ENCODE measurements at places on chromosomes 7 and 10. TPM values are rescaled to one million over a fixed set of nuclear protein-coding genes. Genes with fewer than 3 reads are reported as not detected.

Gene ATAD1
- total RNA-seq, result 232 TPM

DNA sequence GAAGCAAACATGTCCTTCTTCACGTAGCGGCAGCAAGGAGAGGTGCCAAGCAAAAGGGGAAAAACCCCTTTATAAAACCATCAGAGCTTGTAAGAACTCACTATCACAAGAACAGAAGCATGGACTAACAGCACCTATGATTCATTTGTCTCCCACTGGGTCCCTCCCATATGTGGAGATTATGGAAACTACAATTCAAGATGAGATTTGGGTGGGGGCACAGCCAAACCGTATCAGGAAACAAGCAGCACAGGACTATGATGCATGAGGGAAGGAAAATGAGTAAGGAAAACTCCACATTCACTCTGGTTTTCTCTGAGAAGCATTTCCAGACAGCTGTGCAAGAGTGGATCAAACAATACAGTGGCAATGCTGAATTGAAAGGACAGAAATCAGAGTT is 81.6 kb downstream of the RSU1 start:
- no peak for DNase-seq

DNA sequence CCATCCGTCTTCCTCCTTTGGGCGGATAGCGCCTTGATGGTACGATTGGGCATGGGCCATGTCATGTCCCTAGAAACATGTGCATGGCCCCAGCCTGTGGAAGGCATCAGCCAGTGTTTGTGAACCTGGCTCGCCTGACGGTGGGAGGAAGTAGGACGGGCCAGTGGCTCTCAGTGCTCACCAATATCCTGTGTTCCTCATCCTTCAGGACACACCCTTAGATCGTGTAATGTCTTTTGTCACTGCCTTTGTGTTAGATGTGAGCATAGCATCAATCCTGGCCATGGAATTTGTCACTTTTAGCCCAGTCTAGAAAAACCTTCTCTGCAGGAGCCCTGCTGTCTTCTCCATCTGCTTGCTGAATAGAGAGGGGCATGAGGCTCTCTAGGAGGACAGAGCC is 77.6 kb downstream of the PFKFB3 start:
- no peak for DNase-seq

DNA sequence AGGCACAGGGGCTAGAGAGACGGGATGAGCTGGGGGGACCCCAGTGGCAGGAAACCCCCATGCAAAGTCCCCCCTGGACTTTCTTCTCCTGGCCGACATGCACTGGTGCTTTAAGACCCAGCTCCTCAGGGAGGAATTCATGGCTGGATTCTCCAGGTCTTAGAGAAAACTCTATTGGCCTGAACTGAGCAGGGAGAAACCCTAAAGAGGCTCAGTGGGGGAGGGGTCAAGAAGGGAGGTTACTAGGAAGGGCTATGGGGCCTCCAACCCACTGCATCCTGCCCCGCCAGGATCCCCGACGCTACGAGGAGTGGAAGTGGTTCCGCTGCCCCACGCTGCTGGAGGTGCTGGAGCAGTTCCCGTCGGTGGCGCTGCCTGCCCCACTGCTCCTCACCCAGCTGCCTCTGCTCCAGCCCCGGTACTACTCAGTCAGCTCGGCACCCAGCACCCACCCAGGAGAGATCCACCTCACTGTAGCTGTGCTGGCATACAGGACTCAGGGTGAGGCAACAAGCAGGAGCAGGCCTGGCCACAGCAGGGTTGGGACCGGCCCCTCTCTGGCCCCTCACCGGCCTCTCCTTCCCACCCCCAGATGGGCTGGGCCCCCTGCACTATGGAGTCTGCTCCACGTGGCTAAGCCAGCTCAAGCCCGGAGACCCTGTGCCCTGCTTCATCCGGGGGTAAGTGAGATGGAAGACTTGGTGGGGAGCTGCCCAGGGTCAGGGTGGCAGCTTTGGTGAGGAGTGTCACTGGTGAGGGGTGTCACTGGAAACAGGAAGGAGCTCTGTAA is 13.8 kb downstream of the ATG9B start:
- no peak for DNase-seq

DNA sequence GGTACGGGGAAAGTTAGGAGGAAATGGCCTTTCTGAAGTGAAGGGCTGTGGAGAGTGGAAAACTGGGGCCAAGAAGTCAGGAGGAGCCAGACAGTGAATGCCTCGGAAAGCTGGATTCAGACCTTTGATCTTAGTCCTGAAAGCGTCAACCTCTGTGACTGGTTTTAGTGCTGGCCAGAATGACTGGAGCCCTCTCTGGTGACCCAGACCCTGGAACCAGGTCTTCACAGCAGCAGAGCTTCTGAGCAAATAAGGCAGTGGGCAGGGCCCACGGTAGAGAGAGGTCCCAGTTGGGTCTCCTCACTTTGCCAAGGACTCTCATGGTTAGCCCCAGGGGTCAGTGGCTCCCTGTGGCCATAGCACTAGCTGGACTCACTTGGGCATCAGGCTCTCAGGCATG is 157.7 kb upstream of the EEPD1 start:
- no peak for DNase-seq

Gene CADPS2
- total RNA-seq, result 17.2 TPM

- DNase-seq, result no peak
Observed at GRCh38 chr7:16816824-16817223, 12.0 kb upstream of the AGR2 start.

GRCh38 chr7:50397320-50397970 is 52.7 kb downstream of the FIGNL1 start:
- no peak for DNase-seq

- no peak for DNase-seq
Observed at GRCh38 chr10:97089209-97089870, 96.4 kb downstream of the SLIT1 start.

- no peak for DNase-seq
Observed at GRCh38 chr10:73838827-73839226, 27.4 kb upstream of the NDST2 start.

DNA sequence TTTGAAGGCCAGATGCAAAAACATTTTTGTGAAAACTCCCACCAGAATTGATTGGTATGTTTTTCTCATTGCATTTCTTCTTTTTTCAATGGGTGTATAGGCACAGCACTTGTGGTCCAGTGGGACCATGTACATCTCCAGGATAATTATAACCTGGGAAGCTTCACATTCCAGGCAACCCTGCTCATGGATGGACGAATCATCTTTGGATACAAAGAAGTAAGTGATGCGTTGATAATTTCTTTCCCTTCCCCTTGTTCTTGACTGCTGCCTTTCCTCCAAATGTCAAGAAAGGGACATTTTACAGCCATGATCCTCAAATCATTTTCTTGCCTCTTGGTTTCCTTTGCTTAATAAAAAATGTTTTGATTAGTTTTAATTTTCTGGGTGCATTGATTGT is 331.5 kb downstream of the PLXDC2 start:
- DNase-seq, result no peak

- DNase-seq, result no peak
Observed at GRCh38 chr10:95395947-95396449, 105.2 kb upstream of the PDLIM1 start.

Gene TMEM270
- total RNA-seq, result not detected

DNA sequence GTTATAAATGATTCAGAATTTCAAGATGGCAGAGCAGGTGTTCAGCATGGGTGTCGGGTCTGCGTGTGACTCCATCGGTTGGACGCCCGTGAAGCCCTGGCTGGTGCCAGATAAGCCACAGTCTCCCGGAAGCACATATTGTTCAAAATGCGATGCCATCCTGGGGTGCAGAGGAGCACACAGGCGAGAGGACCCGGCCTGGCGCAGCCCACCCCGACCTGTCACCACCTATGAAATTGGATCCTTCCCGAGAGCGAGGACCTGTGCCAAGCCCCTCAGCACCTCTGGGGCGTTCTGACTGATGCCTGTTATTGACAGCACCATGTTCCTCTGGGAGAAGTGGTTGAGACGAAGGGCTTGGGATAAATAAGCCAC is 110.1 kb downstream of the ACTR3B start:
- no peak for DNase-seq

Gene RSPH10B
- not detected for total RNA-seq

DNA sequence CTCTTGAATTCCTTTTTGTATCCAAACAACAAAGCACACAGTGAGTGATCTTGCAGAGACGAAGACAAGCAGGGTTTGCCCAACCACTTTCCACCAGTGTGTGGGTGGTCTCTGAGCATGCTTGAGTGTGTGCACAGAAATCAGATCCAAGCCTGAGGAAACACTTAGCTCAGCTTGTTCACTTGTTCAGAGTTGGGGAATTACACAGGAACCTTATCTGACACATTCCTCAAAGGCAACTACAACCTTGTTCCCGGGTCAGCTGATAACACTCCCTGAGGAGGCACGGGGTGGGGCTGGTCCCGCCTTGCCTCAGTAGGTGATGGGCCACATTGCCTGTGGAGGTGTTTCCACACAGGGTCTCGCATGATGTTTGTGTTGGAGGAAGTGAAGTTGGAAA is 216.9 kb downstream of the DYNC1I1 start:
- no peak for DNase-seq

Gene RPP30
- total RNA-seq, result 81.3 TPM

GRCh38 chr10:405648-406047 is 270.4 kb downstream of the ZMYND11 start:
- no peak for DNase-seq

DNA sequence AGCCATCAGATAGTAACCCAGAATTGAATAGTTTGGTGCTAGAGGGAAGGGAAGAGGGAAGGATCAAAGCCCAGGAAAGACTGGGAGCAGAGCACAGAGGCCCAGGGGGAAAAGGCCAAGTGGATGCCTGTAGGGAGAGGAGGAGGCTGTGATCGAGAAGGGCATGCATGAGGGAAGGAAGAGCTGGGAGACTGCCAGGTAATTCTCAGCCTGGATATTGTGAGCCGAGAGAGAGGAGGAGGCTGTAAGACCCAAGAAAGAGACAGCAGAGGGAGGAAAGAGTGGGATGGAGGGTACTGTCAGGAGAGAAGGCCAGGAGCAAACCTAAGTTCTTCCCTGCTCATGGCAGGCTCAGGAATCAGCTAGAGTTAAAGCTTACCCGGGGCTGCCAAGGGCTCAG is 178.2 kb downstream of the CCDC3 start:
- DNase-seq, result no peak

DNA sequence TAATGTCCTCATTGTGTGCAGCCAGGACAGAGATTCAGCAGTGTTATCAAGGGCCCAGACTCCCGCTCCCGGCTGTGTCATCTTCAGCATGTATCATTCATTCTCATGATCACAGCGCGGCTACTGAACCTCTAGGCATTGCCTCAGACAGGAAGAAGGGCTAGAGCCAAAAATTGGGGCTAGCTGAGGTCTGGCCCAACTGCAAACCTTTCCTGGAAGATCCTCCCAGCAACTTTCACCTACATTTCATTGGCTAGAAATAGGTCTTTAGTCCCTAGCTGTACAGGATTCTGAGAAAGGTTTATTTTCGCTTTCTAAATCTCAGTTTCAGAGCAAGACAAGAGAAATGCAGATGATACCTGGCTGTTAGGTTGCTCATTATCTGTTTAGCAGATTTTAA is 81.9 kb downstream of the CREM start:
- DNase-seq, result no peak

DNA sequence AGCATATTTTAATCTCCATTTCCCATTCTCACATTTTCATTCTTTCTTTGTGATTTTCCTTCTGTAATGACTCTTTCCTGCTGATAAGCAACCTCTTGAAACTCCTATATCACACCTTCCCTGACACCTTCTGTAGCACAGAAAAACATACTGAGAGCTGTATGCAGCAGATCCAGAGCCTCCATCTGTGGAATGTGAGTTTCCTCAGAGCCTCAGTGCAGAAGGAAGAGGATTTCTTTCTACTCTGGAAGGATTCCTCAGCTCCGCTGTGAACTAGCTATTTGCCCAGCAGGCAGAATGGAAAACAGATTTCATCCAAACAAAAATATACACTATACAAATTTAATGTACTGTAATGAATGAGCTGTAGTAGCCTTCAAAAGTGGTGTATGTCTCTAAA is 841.3 kb upstream of the ZWINT start:
- DNase-seq, result no peak

GRCh38 chr10:93861825-93862224 is 32.0 kb upstream of the SLC35G1 start:
- DNase-seq, result no peak

Gene GFRA1
- 0.92 TPM for total RNA-seq

DNA sequence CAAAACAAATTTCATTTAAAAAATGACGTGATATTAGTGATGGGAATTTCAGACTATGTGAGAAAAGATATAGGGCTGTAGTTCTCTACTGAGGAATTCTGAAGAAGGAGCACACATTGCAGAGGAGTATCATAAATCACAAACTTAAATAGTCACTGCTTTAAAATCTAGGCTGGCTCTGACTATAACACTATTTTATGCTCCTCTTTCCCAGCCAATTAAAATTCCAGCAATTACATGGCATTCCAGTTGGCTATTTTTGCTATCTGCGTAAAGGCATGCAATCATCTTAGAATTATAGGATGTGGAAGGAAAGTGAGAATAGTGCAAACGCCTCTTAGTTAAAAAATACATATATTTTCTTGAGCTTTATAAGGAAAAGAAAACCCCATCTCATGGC is 123.1 kb downstream of the GNAI1 start:
- DNase-seq, result no peak

- no peak for DNase-seq
Observed at GRCh38 chr10:61981460-61981859, 80.0 kb downstream of the ARID5B start.

- DNase-seq, result no peak
Observed at GRCh38 chr7:17038160-17038782, 156.5 kb upstream of the AGR3 start.

DNA sequence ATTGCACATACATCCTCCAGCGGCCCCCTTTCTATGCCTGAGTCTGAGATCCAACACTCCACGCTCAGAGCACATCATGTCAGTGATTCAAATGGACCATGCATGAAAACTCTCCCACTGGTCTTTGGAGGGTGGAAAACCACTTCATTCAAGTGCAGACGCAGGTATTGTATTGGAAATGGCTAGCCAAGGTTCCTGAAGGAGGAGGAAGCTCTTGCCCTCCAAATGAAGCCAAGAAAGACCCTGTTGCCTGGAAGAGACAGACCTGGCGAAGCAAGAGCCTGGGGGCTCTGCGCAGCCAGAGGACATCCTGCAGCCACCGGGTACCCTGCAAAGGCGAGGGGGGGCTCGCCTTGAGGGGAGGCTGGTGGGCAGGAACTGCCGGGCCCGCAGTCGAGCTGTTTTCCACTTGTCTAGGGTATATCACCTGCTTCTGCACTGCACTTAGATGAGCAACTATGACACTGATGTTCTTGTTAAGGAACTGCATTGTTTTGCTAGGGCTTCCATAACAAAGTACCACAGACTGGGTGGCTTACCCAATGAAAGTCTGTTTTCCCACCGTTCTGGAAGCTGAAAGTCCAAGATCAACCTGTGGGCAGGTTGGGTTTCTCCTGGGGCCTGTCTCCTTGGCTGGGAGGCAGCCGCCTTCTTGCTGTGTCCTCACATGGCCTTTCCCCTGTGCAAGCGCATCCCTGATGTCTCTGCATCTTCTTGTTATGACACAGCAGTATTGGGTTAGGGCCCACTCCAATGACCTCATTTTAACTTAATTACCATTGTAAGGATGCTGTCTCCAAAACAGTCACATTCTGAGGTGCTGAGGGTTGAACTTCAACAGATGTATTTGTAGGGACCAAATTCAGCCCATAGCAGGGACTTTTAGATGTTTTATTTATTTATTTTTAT is 233.4 kb downstream of the ARHGAP12 start:
- no peak for DNase-seq

GRCh38 chr10:65818990-65819389 is 1106.8 kb upstream of the LRRTM3 start:
- DNase-seq, result no peak

Gene CALHM3
- total RNA-seq, result not detected

Gene PTPRN2
- 3.5 TPM for total RNA-seq

GRCh38 chr10:95530029-95530428 is 31.1 kb downstream of the SORBS1 start:
- DNase-seq, result no peak

Data from NCI-H460 (cell line).